ENCODE measurements at places on chromosomes 7 and 10.

GRCh38 chr10:12783293-12783692, 218.2 kb downstream of the CCDC3 start:
- DNase-seq, result no peak

GRCh38 chr10:26157734-26158133, 58.8 kb upstream of the GAD2 start:
- no peak for DNase-seq

DNA sequence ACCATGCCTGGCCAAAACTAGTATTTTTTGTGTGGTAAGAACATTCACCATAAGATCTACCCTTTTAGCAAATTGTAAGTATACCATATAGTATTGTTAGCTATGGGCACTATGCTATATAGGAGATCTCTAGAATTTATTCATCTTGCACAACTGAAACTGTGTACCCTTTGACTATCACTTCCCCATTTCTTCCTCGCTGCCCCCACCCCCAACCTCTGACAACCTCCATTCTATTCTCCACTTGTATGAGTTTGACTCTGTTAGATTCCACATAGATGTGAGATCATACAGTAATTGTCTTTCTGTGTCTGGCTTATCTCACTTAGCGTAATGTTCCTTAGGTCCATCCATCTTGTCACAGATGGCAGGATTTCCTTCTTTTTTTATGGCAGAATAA, 3.6 kb downstream of the CASP7 start:
- DNase-seq, result no peak

- DNase-seq, result no peak
Observed at GRCh38 chr7:90271753-90272152, 26.8 kb downstream of the CFAP69 start.

- DNase-seq, result no peak
Observed at GRCh38 chr10:96478355-96478754, 35.4 kb downstream of the TLL2 start.

- DNase-seq, result no peak
Observed at GRCh38 chr10:95790982-95791381, 35.0 kb downstream of the ENTPD1 start.

- no peak for DNase-seq
Observed at GRCh38 chr10:118220346-118220850, 121.7 kb downstream of the FAM204A start.

DNA sequence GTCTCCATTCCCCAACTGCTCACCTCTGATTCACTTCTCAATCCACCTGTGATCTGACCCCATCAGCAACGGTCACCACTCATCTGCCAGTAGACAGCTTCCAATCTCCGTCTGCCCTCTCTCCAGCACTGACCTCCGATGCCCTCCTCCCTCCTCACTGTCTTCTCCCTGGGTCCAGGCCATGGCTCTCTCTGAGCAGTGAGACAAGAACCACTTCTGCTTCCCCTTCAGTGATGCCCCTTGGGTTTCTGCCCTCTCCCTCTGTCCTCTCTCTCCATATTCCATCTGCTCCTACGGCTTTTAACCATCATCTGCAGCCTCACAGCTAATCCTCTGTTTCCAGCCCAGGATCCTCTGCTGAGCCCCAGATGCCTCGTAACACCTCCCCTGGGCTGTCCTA, 55.5 kb upstream of the OPALIN start:
- DNase-seq, result no peak

GRCh38 chr10:68721673-68722335, 765 bp downstream of the CCAR1 start:
- no peak for DNase-seq

DNA sequence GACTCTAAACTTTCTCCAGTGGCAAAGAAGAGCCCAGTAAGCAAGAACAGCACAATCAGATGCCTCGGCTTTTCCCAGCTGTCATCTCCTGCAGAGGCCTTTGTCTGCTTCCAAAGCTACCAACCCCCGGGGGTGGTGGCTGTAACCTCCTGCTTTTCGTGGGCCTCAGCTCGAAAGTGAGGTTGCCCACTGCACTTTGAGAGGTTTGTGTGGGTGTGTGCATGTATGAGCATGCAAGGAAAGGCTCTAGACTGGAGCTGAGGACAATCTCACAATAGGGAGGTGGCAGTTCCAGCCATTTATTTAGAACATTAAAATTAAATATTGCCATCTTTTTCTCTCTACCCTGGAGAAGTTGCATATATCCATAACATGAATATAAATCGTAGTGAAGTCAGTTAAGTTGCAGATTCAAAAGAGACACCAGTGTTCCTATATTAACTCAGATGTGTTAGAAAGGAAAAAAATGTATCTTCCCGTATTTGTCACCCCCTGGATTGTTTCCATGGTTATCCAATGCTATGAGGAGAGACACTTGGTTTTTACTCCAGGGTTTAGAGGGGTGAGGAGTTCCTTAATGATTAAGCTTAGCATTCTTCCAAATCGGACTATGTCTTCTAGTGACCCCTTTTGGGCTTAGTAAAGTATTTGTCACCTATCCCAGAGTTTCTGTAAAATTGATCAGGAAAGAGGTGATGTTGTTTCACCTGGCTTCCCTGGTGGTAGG, 781.1 kb downstream of the INHBA start:
- DNase-seq, result no peak

DNA sequence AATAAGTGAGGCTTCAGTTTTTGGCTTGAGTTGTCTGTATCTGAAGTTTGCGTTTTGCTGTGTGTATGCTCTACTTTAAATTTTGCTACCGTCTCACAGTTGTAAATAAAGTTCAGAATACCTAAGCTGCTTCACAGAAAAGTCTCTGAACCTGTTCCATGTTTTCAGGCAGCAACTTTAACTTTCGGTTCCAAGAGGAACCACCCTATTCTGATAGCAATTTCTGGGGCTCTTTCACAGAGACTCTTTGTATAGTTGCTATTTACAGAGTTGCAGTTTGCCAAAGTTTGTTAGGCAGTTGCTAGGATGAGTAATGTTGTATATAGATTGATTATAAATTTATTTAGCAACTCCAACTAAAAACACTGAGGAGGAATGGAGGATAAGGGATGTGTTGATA, 5.7 kb downstream of the FAM221A start:
- no peak for DNase-seq

DNA sequence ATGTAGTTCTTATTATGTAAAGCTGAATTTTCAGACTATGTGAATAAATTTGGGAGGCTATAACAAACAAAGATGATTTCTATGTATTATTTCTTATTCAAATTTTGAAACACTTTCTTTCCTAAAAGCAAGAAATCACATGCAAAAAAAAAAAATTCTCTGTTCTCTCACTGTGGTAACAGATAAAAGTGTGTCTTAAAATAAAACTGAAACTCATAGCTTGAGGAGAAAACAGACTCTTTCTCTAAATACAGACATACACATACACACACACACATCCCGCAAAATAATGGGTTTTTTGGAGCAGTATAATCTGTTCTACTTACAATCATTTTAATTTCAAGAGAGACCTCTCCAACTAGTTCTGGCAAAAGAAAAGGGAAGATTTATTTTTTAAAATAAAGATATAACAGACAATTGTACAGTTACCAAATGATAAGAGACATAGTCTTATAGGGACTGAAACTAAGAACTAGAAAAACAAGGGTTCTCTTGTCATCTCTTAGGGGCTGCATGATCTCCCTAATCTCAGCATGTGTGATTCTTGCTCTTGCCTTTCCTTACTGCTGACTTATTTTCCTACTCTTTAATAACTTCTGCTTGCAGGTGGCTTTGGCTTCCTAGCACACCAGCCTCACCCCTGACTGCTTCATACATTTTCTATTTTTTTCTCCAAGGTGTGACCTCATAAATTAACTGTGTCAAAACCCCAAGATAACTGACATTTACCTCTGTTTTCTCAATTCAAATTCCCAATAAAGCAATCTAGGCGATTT, 483.5 kb upstream of the POT1 start:
- no peak for DNase-seq

- no peak for DNase-seq
Observed at GRCh38 chr10:62511238-62511637, 137.1 kb downstream of the ZNF365 start.

DNA sequence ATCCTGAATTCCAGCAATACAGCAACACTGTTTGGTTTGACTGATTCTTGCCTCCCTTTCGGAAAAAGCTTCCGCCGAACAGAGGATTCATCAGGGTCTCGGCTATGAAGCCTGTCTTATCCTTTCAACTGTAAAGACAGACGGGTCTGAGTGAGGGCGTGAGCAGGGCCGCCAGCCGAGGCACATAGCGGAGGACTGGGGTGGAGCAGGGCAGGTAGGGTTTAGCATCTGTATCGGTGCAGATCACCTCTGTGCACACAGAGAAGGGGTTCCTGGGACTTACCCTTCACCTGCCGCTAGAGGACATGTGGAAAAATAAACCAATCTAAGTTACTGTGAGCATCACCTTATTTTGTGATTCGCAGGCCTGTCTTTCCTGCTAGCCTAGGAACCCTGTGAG, 656.9 kb upstream of the FOXK1 start:
- no peak for DNase-seq

DNA sequence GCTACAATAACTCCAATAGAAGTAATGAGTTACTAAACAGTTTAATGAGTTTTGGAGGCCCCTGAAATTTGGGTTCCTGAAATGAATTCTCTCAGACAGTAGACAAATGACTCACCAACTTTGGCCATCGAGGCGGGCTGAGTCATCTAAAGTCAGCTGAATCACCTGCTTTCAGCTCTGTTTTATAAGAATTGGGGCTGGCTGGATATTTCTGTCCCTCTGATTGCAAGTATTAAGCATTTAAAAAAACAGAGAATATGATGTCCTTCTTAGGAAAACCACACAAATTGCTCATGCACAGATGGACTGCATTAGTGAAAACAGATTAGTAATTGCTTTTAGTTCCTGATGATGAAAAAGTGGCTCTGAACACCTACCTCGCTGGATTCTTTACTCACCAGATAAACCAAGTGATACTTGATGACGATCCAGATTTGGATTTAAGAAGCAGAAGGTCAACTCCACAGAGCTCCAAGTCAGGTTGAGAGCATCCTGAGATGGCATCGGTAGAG, 59.1 kb downstream of the ZNF365 start:
- no peak for DNase-seq

DNA sequence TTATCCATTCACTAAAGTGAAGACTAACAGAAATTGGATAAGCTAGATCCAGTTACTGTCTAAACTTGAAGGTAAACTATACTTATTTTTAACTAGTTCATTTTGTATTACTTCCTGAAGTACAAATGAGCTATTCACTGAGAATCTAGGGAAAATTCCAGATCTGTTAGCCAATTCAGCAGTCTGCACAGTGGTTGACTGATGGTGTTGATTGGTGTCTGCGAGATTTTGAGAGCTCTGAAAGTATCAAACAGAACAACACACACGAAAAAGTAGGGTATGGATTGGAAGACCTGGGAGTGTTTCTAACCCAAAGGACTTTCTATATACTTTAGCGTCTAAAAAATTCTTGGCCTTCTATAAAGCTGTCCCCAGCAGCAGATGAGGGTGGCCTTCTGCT, 33.6 kb upstream of the AGR2 start:
- no peak for DNase-seq

DNA sequence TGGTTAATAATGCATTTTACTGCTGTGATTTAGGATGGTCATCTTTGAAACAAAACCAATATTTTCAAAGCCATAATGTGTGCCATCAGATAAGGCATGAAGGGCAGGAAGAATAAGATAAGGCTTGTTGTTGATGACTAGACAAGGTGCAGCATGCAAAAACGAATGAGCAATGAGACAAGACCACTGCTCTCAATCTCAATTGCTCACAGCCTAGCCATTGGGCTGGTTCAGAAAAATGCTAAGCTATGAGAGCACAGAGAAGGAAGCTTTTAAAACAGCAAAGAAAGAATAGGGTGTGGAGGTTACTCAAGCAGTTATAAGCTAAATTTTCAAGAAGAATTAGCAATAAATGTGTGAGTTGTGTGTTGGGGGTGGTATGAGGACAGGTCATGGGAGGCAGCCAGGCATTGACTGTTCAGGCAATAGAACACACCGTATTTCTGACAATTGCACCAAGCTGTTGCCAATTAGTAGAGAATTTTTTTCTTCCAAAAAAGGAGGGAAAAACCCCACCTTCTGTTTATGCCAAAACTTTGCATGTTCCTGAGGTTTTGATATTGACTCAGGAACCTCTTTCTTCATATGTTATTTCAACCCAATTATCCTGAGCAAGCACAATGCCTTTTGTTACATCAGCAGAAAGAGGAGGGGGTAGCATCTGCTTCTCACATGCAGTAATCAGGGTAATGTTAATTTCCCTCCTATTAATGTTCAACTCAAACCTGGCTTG, 276.5 kb downstream of the HDAC9 start:
- DNase-seq, result no peak

DNA sequence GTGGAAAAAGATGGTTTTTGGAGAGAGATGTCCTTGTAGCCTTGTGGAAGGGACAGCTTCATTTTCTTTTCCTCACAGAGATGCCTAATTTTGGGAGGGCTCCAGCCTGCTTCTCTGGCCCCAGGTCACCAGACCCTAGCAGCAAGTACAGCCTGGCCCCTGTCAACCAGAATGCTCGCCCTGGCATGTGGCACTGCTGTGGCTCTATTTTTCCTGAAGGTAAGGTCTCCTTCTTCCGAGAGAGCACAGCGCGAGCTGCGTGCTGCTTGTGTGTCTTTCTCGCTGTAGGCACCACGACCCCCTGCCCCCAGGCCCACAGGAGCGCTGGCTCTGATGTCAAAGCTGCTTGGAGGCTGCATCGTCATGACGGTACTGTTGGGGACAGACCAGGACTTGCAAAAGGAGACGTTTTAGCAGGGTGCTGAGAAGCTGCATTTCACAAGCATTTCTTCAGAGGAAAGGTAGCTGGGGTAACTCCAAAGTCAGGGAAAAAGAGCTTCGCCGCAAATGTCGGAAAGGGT, 58.7 kb downstream of the CLEC2L start:
- no peak for DNase-seq

GRCh38 chr10:127161482-127161881, 34.9 kb downstream of the INSYN2A start:
- DNase-seq, result no peak

DNA sequence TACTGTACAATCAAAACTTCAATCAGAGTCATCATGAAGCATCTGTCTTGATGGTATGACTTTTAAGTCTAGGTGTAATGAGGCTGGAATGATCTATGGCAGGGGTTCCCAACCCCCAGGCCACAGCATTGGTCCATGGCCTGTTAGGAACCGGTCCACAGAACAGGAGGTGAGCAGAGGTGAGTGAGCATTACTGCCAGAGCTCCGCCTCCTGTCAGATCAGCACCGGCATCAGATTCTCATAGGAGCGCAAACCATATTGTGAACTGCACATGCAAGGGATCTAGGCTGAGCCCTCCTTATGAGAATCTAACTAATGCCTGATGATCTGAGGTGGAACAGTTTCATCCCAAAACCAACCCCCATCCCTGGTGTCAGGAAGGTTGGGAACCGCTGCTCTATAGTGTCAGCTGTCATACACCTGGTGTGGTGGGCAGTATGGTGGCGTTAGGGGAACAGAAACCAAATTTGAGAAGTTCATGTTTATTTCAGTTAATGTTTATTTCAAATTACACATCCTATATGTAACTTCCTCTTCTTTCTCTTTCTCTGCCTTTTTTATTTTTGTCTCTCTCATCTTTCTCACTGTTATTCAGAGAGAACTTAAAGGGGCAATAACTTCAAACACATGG, 432.6 kb downstream of the TNS3 start:
- DNase-seq, result no peak

- DNase-seq, result no peak
Observed at GRCh38 chr7:17781491-17782215, 158.6 kb downstream of the SNX13 start.

Data from GDM1 (cell line).